ENCODE measurements at places on chromosomes 4 and X.
A peak's percentile ranks its signal among the peaks of the same experiment; 100 is the strongest.

DNA sequence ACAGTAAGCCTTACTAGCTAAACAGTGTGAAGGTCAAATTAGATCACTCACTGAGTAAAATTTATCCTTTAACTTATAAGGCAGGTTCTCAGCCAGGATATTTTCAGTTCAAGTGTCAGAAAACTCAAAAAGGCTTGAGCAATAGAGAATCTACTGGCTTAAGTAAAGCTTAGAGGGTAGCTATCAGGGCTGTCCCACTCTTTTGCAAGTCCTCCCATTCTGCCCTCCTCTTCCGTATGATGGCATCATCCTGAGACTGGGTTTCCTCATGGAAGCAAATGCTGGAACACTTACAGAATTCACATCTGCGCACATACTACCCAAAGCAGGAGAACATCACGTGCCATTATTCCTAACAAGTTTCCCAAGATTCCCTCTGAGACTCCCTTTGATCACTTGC is 55.0 kb downstream of the FBXL5 start:
- DNase-seq = no peak

DNA sequence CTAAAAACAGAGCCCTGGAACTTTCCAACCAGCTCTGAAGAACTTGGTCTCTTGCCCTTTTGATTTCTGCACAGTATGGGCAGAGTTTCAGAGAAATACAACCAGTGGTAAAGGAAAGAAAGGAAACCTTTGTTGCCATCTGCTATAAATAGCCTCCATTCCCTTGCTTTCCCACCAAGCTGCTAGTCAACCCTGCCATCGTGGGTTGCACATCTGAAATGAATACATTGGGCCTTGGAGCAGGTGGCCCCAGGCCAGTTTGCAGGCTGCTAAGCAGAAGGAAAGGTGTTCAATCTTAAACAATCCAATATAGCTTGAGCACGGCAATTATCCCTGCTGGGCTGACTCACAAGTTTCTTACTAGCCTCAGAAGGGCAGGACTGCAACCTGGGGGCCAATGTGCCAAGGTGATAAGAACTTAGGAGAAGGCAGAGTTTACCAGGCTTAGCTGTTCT is 142.5 kb downstream of the PPARGC1A start:
- no peak for DNase-seq

DNA sequence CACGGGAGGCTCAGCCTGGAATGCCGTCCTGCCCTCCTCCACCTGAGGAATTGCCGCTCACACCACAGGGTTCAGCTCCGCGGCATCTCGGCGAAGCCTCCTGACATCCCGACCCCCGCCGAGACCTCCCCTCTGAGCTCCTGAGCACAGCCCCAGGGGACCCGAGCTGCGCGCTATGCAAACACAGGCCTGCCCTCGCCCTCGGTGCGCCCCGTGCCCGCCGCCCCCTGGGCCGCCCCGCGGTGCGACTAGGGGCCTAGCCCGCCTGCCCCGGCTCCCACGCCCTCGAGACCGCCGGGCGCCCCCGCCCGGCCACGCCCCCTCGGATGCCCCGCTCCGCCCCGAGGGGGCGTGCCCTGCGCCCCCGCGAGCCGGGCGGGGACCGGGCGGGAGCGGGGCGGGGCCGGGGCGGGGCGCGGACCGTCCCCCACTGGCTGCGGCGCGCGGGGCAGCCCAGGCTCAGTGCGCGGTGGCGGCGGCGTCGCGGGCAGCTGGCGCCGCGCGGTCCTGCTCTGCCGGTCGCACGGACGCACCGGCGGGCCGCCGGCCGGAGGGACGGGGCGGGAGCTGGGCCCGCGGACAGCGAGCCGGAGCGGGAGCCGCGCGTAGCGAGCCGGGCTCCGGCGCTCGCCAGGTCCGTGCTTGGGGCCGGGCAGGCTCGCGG is at the start of gene FGFR3:
TSS of gene FGFR3 (plus strand) at position 462 of the 664 bp plus-strand sequence. CDS start 642 bp downstream, outside the sequence.
- DNase-seq = no peak

DNA sequence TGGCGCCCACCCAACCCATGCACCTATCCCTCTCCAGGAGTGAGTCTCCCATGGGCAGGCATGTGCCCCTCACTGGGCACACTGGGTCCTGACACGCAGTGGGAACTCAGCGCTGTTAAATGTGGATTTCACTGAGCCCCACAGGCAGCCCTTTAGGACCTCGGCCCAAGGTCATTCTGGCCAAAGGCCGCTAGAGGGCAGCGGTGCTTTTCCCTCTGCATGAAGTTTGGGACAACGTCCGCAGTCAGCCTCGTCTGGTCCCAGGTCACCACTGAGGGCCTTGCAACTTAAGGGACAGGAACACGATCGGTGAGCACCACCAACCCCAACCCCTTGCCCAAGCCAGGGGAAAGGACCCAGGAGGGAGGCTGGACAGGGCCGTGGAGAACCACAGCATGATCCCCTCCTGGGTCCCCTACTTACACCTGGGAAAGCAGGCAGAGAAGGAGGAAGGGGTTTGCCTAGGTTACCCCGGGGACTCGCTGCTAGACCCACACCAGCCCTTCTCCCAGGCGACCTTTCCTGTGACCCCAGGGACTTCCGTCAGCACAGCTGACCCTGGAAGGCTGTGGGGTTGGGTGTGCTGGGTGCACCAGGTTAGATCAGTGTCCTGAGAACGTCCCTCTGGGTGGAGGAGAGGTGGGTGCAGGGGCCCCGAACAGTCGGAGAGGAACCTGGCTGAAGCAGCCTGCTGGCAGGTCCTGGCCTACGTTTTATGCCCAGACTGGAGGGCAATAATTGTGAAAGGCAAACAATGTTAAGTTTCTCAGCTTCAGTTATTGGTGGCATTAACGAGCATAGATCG is 24.0 kb downstream of the CYTL1 start:
- DNase-seq = peak; percentile 49

- no peak for DNase-seq
Observed at GRCh38 chrX:108438110-108438623, at the start of gene COL4A6. TSS of gene COL4A6 (minus strand) at chrX:108438422. CDS start at chrX:108438196, 226 bp downstream.

DNA sequence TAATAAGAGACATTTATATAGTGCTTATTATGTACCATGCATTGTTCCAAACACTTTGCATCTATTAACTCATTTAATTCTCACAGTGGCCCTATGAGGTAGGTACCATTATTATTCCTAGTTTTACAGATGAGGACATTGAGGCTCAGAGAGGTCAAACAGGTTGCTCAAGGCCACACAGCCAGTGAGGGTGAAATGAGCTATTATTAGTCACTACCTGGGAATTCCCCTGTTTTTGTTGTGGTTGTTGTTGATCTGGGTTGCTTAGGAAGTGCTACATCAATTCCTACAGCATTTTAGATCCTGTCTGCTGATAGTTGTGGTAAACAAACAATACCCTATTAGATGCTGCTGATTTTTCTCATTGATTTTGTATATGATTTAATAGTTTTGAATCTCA is 41.2 kb downstream of the APLN start:
- no peak for DNase-seq

- DNase-seq = no peak
Observed at GRCh38 chr4:8724436-8725070, 132.0 kb downstream of the CPZ start.

GRCh38 chr4:88698519-88698918 is 890 bp upstream of the NAP1L5 start:
- DNase-seq = no peak

DNA sequence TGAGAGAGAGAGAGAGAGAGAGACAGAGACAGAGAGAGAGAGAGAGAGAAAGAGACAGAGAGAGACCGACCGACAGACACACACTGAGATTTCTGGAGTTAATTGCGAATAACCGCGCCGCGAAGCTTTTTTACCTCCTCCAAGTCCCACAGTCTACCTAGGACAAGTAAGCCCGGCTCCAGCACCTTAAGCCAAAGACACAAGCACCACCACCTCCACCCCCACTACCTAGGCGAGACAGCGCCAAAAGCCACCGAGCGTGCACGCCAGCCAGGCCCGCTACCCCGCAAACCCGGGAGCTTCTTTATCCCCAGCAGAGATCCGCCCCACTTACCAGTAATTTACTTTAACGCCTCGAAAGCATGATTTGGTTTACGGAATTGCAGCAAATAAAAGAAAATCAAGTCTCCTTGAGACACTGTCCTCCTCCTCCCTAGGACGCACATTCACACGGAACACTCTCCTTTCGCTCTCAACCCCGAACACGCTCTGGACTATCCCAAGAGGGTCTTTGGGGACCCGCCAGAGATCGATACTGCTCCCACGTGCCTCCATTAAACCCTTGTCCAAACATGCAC is 649.6 kb upstream of the DIPK2B start:
- DNase-seq = peak; percentile 46

GRCh38 chr4:141153751-141154510 is 20.7 kb upstream of the RNF150 start:
- DNase-seq = no peak

DNA sequence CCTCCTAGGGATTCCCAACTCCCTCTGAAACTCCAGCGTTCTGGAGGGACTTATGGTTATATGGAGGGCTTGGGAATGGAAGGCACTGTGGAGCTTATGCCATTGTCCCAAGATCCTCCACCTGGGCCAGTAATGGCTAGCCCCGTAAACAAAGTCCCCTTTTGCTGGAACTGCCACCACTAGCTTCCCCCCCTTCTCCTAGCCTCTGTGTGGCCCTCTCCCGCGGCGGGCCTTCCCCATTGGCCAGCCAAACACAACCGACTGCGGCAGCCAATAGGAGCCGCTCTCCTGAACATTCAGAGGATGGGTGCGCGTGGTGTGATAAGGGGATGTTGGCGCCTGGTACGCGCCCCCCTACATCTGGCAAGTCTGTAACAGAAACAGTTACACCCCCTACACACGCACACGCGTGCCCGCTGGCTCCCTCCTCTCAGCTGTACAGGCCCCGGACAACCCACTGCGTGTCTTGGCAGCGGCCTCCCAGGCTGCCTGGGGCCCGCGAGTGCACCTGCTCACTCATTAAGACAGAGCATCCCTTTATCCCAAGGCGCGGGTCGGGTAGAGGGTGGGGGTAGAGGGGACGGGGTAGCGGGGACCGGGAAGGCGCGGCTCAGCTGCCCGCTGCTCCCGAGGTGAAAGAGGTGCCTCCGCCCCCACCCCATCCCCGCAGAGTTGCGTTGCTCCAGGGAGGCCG is 863 bp upstream of the RAB33A start:
- peak; percentile 88 for DNase-seq

- no peak for DNase-seq
Observed at GRCh38 chrX:153320555-153321184, 897 bp downstream of the PNMA6F start.

DNA sequence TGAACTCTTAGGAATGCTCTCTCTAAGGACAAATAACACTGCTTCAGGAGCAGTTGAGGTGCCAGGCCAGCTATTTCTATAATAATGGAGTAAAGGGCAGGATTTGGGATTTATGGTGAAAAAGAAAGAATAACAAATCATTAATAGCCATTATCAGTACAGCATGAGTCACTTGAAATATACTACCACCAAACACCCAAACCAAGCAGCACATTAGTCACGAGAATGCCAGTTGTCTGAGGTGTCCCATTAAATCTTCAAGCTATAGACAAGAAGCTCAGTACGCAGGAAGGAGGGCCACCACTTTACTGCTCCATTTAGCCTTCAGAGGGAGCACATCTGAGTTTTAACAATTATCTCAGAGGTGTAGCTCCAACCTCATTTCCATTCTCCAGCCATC is 106.8 kb upstream of the MAGEA10 start:
- DNase-seq = no peak

- no peak for DNase-seq
Observed at GRCh38 chr4:118826723-118827444, 9.0 kb downstream of the SEC24D start.

GRCh38 chr4:55012363-55013230 is 112.8 kb downstream of the KDR start:
- no peak for DNase-seq

- DNase-seq = no peak
Observed at GRCh38 chrX:105488716-105489115, 268.2 kb upstream of the TEX13A start.

GRCh38 chr4:95317085-95317793 is 231.5 kb downstream of the UNC5C start:
- no peak for DNase-seq

GRCh38 chrX:129529685-129530281 is 6.5 kb upstream of the SMARCA1 start:
- DNase-seq = no peak

DNA sequence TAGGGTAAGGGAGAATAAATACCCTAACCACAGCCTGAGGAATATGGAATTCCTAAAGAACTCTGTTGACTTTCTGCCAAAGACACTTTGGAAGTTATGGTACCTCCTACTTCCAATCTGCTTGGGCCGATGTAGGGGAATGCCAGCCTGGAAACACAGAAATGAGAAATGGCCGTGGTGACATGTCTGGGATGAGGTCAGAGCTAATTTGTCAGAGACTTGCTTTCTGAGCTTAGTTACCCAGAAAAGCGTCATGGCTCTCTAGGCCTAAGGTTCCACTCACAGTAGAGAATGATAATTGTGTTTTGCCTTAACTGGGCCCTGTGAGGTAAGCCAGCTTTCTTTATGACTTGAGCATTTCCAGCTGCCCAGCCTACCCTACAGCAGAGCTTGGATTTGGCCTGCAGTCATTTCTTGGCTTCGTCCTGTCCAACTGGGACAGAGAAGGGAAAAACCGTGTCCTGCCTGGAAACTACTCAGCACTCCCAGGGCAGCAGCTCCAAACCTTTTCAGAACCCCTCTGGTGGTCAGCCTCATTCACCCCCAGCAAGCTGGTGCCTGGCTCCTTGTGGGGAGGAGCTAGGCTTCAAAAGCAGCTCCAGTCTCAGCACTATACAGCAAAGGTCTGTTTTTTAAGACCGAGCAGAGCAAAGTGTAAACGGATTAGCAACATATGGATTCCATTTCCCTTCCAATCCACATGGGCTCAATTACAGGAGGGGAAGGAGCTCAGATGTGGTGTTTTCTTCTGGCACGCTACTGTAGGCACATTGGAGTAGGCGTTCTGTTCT is 92.3 kb downstream of the RLIM start:
- no peak for DNase-seq

GRCh38 chrX:2614911-2615310 is 76.2 kb upstream of the CD99 start:
- no peak for DNase-seq

- no peak for DNase-seq
Observed at GRCh38 chrX:68880846-68881552, 52.2 kb downstream of the EFNB1 start.

- no peak for DNase-seq
Observed at GRCh38 chr4:112938461-112939058, 110.9 kb upstream of the ANK2 start.
